Hematopoietic multipotent progenitor cell treated with erythropoietin and hydrocortisone succinate and interleukin-3 and kit ligand, for 6 days (in vitro differentiated cells): ENCODE measurements at places on chromosomes 12 and 14.
A peak's percentile ranks its signal among the peaks of the same experiment; 100 is the strongest.

DNA sequence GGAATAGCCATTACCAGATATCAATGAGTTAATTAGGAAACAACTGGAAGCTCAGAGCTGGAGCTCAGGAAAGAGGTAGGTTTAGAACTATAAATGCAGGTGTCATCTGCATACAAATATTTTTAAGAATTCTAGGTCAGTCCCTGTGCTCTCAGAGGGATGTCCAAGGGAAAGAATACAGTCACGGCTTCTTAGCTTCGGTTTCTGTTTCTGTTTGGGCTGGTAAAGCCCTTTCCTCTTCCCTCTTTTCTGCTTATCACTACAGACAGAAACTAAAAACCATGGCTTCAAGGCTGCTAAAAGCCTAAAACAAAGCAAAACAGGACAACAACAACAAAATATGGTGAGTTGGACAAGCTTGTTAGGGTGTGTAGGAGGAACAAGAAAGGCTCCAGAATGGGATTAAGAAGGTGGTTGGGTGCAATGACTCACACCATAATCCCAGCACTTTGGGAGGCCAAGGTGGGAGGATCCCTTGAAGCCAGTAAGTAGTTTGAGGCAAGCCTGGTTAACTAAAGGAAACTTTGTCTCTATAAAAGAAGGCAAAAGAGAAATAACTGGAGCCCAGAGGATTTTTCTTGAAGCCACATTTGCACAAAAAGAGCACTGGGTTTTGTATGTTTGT lies 113.0 kb downstream of the SEC23A start:
- DNase-seq = no peak

DNA sequence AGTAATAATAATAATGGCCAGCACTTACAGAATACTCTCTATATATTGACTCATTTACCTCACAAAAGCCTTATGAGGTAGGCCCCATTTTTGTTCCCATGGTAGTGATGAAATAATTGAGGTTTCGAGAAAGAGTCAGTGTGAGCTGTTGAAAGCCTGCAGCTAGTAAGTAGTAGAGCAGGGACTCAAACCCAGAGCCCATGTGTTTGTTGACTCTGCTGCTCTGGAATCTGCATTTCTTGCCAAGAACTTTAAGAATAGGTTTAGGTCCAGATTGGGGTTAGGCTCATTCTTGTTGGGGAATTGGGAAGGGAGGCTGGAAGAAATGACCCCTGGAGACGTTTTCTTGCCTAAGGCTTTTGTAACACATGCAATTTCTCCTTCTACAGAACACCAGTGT lies 27.9 kb downstream of the DYRK4 start:
- DNase-seq = no peak

- no peak for DNase-seq
Observed at GRCh38 chr12:103903993-103904392, 26.2 kb upstream of the HSP90B1 start.

DNA sequence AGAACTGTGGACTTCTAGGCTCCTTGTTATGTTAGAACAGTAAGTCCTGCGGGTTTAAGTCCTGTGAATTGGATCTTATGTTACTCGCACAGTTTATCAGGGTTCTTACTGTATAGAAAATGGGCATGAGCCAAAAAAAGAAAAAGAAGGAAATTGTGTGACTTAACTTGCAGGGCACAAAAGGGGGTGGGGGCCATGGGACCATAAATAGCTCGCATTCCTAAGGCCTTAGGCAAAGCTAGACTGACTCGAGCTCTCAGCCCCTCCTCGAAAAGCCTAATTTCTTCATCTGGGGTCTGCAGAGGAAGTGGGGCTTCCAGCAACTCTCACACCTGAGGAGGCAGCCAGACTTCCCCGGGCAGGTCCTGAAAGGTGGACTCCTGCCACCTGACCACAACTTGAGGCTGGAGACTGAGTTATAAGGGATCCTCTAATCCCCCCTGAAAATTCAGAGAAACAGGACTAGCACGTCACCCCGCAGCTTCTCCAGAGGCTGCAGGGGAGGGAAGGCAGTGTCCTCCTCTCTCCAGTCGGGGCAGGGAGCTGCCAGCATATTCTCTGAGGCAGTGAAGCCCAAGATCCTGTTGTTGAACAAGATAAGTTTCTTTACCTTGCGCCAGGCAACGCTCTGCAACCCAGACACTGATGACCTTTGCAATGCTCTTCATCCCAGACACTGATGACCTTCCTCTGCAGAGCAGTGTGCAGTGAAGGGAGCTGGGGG lies 280.5 kb downstream of the PCNX1 start:
- DNase-seq = no peak

DNA sequence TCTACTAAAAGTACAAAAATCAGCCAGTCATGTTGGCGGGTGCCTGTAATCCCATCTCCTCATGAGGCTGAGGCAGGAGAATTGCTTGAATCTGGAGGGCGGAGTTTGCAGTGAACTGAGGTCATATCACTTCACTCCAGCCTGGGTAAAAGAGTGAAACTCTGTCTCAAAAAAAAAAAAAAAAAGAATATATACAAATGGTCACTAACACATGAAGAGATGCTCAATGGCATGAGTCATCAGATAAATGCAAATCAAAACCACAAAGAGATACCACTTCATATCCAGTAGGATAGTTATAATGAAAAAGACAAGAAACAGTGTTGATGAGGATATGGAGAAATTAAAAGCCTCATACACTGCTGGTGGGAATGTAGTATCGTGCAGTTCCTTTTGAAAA lies 33.6 kb upstream of the METAP2 start:
- peak; percentile 80 for DNase-seq

- no peak for DNase-seq
Observed at GRCh38 chr12:88420457-88420856, 159.8 kb downstream of the KITLG start.
